T follicular helper cell (primary cell): ENCODE measurements at places on chromosomes 12 and 14.

- no peak for DNase-seq
Measured at GRCh38 chr12:18546399-18546798, 191.4 kb downstream of the PLCZ1 start.

DNA sequence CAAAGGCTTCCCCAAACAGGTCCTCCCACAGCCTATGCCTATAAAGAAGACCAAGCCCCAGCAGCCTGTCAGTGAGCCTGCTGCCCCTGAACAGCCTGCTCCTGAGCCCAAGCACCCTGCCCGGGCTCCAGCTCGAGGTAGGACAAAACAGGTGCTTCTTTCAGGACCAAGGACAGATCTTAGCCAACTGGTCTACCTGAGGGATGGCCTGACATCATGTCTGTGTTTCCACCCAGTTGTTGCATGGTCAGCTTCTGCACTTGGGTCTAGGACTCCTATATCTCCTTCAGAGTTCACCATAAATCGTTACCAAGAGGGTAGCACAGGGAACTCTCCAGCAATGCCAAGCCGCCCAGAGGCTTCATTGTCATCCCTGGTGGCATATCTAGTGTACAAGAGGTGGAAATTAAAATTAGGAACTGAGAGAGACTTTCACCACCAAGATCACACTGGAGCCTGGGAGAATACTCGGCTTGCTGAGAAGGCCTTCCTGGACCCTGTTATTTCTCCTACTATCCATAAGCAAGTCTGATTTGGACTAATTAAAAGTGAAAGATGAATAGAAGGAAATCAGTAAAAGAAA is 38.2 kb upstream of the OAS1 start:
- no peak for DNase-seq

- no peak for DNase-seq
Measured at GRCh38 chr14:34275078-34275477, 187.0 kb downstream of the SPTSSA start.

DNA sequence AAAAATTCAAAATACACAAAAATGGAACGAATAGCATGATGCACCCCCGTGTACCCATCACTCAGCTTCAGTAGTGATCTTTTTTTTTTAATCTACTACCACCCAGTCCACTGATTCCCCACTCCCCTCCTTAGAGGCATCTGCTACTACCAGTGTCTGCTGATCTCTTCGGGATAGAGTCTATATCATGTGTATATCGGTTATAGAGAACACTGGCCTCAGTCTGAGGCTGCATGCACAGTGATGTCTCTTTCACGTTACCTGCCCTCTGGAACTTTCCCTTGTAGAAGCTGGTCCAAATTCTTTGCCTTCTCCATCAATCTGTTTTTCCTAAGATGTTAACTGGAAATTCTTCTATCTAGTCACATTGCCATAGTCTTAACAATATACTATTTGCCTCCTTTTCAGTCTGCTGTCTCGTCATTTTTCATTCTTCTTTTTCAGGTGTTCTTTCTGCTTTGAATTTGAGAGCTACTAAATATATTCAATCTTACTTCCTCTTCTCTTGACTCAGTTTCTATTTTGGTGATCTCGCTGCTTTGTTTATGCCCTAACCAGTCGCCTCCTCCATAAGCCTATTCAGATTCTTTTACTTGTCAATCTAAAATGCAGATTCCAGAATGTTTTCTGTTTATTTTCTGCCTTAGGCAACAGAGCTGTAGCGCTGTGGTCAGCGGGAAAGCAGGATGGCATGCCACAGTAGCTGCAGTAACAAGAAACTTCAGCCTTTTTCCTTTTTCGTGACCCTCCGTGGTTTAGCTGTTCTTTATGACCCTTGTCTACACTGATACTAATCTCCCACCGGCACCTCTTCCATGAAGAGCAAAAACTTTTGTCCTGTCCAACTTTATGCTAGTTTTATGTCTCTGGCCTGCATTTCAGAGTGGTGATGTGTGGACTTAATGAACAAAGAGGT is 67.0 kb downstream of the FBXW8 start:
- no peak for DNase-seq

DNA sequence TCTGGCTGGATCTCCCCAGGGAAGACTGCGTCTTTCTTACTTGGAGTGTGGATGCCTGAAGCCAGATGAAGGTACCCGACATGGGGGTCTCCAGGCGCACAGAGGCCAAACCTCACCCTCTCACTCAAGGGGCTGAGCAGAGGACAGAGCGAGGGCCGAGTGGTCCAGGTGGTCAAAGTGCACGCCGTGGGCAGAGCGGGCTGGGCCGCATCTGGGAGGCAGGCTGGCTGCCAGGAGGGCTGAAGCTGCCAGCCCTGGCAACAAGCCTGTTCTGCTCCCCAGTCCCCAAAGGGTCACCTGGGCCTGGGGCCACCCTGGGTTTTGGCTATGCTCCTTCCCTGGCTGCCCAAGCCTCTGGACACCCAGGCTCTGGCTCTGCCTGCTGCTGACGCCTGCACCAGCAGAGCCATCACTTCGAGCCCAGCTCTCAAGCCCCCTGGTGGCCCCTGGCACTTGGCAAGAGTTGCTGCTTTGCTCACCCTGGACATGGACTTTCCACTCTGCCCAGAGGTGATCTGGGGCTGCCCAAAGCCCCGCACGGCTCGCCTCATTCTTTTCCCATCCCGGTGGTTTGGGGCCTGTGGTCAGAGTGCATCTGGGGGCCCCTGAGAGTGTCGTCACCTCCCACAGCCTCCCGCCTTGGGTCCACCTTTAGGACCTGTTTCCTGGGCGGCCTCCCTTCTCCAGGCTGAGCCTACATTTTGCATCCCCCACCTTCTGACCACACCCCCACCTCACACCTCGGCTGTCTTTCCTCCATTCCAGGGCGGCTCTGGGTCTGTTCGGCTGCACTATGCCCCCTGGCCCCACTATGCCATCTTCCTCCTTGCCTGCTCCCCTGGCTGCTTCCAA is 2.8 kb downstream of the ADSS1 start:
- DNase-seq = no peak
